ENCODE measurements at places on chromosomes 7 and 10. TPM values are rescaled to one million over a fixed set of nuclear protein-coding genes. Genes with fewer than 3 reads are reported as not detected.

- DNase-seq = peak; percentile 17
Measured at GRCh38 chr10:119346095-119346832, 138.9 kb downstream of the GRK5 start.

DNA sequence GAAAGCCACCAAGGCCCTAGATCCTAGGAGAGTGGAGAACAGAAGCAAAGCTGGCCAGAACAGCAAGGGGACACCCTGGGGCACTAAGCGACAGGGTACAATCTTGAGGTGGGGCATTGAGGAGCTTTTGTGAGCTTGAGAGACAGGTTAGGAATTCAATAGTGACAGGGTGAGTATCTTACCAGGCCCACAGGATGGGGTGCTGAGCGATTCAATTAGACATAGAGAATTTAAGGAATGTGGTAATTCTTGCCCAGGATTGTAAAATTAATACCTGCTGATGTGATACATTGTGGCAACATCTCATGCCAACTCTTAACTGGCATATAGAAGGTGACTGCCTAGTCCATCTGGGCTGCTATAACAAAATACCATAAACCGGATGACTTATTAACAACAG is 14.0 kb downstream of the RBP3 start:
- DNase-seq = no peak

DNA sequence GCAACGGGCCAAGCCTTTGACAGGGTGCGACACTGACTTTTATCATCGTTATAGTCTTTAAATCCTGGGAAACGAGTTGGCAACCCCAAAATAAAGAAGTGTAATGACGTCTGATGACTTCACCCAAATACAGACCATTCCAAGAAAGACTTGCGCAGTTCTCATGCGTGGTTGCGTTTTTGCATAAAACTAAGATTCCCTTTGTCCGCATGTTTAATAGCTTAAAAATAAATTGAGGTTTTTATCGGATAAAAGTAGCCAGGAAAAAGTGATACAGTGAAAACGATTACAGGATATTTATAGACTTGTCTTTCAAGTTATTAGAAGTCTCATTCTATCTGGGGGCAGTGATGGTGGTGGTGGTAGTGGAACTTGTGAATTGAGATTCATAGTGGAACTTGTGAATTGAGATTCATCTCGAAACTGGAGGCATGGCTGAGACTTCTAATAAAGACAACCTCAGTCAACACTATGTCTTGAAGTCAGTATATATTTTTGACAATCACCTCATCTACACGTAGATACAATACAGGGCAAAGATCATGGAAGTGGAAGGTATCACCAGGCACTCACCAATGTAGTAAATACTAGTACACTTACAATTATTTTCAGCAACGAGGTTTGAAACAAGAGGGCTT is 1.2 kb upstream of the NAMPT start:
- DNase-seq = peak; percentile 54

FAS gene
- total RNA-seq = 0.31 TPM

ADAM8 gene
- total RNA-seq = 0.68 TPM
